ENCODE measurements at places on chromosomes 1 and 21.

DNA sequence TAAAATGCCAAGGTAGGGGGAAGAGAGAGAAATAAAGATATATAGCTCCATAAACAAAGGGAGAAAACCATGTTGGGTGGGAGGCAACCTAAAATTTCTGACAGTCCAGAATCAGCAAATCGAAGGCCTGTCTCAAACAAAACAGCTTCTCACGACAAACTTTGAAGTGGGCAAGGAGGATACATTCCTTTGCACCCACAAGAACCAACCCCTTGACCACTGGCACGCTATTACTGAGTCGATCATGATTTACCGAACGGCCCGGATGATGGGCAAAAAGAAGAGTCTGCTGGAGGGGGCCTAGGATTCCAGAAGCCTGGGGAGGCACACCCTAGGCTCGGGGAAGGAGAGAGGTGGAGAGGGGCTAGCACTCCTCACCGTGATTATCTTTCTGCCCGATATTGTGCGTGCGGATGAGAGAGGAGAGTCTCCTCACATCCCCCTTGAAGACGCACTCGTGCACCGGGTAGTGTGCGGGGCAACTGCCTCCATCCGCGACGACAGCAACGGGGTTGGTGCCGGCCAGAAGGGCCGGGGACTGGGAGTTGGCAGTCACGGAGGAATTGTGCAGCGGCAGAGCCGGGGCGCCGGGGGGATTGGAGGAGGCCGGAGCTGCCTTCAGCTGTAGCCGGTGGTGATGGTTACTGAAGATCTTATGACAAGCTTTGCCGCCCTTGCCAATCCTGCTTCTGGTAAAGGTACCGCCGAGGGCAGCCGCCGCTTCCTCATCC lies 756 bp downstream of the ANKRD13C start:
- no peak for DNase-seq

- no peak for DNase-seq
Measured at GRCh38 chr1:112172294-112172882, 182.9 kb upstream of the KCND3 start.

DNA sequence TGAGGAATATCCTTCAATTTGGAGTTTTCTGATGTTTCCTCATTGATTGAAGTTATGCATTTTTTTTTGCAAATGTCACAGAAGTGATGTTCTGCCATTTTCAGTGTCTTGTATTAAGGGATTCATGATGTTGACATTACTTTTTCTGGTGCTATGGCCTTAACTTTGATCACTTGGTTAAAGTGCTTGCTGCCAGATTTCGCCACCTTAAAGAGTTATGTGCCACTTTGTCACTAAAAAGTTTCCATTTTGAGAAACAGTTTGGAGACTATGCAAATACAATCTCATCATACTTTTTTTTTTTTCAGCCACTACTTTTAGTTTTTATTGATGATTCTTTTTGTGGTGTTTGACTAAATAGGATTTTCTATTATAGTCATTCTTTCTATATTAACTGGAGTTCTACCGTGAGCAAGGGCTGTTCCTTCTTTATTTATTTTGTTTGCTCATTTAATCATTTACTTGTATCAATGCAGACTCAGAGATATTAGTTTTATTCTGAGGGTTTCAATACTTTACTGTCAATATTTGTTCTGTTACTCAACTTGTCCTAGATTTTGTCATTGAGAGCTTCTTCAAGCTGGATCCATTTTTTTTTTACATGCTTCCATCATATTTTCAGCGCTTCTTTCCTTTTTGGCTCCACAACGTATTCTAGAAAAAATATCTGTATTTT lies 3.2 kb downstream of the GBP7 start:
- DNase-seq: no peak

- no peak for DNase-seq
Measured at GRCh38 chr1:3359756-3360440, 94.6 kb upstream of the ARHGEF16 start.

DNA sequence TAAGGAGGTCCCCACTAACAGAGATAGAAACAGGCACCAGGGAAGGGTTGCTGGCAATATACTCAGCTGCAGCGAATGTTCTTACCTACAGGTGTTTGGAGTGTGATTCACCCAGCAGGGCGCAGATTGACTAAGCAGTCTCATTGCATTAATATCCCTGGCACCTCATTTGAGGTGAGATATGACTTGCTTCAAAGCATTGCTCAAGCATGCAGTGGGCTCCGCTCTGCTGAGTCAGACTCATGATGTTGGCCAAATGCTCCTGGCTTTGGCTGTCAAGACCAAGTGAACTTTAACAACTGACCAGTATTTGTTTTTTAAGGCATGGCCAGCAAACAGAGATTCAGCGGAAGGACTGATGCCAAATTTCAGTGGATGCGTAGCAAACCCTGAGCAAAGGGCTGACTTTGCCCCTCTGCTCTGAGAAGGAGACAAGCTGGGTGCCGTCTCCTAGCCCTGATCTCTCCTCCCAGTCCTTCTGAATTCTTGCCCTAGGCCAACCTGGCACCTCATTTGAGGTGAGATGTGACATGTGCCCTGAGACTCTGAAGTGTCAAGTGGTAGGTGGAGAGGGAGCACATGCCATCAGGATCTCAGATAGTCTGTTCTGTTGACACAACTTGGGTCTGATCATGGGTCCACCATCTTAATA lies 187.1 kb upstream of the COA6 start:
- no peak for DNase-seq

- no peak for DNase-seq
Measured at GRCh38 chr1:11564237-11564636, 85.3 kb downstream of the DISP3 start.

DNA sequence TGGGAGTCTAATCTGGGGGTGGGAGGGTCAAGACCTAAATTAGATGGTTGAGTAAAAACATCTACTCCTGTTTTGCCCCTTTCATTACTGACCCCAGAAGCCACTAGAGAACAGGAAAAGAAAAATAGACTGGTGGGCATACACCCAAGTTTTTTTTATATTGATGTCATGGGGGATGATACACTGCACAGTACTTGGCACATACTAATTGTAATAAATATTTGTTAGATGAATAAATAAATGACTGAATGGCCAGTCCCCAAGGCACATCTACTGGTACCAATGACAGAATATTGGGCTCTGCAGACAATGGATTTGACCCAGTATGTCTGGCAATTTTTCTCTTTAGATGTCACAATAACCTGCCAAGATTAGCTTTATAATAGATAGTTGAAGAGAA lies 36.8 kb upstream of the PTBP2 start:
- no peak for DNase-seq

- no peak for DNase-seq
Measured at GRCh38 chr21:25934130-25934529, 199.4 kb downstream of the GABPA start.

DNA sequence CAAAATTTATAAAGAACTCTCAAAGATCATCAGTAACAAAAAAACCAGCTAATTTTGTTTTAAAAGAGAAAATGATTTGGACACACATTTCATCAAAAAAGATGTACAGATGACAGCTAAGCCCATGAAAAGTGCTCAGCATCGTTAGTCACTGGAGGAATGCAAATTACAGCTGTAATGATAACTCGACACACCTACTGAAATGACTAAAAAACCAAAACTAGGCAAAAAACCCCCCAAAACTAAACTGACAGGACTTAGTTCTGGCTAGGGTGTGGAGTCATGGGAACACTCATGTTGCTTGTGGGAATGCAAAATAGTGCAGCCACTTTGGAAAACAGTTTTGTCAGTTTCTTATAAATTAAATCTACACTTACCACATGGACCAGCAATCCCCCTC lies 59.5 kb downstream of the CNIH3 start:
- no peak for DNase-seq

DNA sequence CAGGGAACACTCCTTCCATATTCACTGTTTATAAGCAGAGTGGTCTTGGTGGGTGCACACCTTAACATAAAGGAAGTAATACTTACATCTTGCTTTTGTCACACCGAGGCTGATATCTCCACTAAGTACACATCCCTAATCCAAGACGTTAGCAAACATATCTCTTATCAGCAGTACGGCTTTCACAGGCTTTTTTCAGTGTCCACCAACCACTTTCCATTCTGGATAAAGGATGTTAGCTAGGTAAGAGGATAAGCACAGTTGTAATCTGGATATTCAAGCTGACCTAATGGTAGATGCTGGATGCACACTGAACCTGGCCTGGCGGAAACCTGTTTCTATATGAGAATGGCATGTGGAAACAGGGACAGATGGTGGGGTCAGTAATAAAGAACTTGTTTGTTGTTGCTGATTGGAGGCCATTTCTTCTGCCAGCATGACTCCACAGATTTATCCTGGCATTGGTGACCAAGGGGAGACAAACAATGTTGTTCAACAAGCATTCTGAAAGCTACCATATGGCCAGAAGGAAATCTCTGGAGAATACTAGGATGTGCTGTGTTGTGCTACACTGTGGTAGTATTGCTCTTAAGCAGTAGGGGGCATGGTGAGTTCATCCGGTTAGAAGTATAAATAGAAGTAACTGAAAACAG lies 416.4 kb downstream of the PTBP2 start:
- DNase-seq: no peak

- no peak for DNase-seq
Measured at GRCh38 chr1:200786788-200787187, 48.1 kb downstream of the CAMSAP2 start.

GRCh38 chr1:116265931-116266863 lies 106.8 kb upstream of the ATP1A1 start:
- DNase-seq: no peak

DNA sequence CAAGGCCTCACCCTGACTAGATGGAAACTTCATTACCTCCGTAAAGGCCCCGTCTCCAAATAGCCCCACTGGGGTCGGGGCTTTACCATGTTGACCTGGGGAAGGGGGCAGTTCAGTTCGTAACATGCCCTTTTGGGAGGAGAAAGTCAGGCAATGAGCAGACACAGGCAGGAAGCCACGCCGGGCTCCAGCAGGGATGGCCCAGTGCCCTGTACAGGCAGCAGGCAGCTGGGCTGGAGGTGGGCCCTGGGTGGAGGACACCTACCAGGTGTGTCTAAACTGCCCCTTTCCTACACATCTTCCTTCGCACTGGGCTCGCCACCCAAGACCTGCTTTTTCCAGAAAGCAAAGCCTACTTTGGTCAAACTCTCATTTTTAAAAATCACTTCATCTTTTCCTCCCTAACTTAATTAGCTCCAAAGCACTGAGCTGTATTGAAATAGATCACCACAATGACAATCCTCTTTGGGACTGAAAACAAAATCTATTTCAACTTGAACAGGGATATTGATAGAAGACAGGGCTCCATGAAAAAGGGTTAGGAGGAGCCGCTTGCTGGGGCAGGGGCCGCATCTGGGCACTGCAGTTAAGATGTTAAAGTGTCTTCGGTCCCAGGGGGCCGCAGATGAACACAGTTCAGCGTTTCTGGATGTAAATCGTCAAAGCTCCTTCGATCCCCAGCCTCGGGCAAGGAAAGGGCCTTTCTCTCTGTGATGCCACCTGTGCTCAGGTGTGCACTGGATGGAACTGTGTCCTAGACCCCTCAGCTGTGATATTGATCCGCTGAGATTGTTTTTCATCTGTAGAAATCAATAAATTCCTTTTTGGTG lies 104.6 kb downstream of the PDE9A start:
- DNase-seq: no peak

- DNase-seq: no peak
Measured at GRCh38 chr1:29985606-29985945, 737.8 kb downstream of the MATN1 start.

GRCh38 chr21:44093761-44094160 lies 13.4 kb upstream of the PWP2 start:
- DNase-seq: peak; percentile 26

DNA sequence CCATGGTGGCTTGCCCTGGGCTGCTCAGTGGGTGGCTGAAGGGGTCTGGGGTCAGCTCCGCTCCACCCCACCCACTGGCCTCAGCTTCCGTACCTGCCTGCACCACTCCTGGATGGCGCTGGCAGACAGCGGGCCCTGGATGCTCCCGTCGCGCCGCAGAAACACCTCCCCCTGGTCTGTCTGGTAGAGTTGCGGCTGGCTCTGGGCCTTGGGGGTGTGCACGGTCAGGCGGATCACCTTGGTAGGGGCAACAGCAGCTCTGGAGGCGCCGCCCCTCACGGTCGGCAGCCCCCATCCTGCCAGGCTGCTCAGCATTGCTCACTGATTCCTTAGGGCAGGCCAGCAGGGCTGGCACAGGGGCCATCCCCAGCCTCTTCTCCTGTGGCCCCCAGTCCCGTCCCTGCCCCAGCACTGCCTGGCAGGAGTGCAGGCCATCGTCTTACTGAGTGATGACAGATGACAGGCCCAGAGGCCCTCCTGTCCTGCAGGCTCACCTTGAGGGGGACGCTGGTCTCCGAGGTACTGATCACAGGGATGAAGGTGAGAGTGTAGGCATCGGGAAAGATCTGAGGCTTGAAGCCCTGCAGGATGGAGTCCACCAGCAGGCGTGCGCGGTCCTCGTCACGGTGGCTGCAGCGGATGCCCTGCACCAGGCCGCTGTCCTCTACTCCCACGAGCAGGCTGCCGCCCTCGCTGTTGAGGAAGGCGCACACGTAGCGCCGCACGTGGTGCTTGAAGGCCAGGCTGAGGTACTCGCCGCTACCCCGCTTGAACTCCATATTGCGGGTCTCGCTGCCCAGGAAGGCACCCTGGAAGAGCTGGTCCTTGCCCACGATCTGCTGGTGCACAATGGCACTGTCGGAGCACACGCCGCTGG lies 4.1 kb downstream of the SLFNL1 start:
- DNase-seq: no peak

- no peak for DNase-seq
Measured at GRCh38 chr1:37677808-37678207, 14.5 kb upstream of the CDCA8 start.

DNA sequence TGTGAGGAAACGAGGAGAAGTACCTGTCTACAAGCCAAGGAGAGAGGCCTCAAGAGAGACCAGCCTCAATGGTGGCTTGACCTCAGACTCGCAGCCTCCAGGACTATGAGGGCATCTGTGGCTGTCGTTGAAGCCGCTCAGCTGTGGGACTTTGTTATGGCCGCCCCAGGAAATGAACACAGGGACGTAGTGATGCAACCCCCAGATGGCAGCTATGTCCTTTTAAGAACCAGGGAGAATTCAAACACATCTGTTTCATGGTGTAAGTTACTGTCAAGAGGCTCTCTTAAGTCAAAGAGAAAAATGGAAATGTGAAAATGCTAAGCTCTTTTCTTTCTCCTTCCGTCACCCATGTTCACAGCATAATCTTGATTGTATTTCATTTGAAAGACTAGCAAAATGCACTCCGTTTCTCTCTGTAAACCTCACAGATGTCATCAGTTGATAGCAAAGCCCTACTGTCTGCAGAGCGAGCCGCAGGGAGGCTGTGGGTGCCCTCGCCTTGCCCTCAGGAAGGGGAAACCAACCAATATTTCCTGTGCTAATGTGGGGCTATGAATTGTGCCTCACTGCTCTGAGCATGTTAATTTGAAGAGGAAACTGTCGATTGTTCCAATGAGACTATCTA lies 21.3 kb downstream of the UBASH3A start:
- DNase-seq: peak; percentile 53

DNA sequence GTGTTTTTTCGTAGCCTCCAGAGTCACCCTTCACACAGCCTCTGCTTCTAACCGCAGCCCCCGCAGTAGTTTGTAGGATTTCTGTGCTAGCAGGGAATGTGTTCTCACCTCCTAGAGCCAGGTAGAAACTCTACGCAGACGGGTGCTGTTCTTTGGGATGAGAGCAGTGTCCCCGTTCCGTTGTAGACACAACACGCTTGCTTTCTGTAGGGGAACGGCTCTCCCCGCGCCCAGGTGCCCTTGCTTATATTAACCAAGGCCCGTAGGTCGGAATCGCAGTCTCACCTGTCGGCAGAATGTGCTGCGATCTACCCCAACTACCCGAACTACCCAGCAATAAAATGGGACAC lies 111.8 kb upstream of the NBPF11 start:
- DNase-seq: no peak
